ENCODE measurements at places on chromosomes 2 and 18.

DNA sequence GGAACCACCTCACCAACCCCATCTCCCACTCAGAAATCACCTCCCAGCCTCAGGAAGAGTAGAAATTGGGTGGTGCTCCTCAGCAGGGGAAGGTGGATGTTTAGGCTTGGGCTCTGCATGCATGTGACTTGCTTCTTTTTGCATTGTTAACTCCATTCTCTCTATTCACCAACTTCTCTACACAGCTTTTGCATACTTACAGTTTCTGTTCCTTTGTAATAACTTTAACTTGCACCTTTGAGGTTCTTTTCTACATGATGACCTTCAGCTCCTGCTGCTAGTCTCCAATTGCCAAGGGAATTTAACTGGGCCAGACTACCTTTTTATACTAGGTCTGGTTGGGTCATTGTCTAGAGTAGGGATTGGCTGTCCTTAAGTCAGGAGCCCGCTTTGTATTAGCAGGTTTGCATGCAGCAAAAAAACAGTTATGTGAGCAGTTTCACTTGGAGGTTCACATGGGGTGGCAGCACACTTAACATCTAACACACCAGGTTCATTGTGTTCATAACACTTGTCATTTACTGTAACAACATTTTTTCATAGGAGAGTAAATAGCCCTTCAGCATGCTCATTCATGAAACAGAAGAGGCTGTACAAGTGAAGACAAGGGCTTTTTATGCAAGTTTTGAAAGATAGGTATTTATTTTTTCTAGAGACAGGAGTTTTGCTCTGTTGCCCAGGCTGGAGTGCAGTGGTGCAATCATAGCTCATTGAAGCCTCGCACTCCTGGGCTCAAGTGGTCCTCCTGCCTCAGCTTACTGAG, 12.0 kb downstream of the MRPL35 start:
- DNase-seq = no peak

GRCh38 chr2:121427187-121427689, 103.4 kb upstream of the RNU4ATAC start:
- no peak for DNase-seq

GRCh38 chr18:70420146-70420898, 131.5 kb downstream of the SOCS6 start:
- no peak for DNase-seq

- no peak for DNase-seq
These were observed 7.5 kb upstream of the HAAO start for GRCh38 chr2:42799881-42800280.

DNA sequence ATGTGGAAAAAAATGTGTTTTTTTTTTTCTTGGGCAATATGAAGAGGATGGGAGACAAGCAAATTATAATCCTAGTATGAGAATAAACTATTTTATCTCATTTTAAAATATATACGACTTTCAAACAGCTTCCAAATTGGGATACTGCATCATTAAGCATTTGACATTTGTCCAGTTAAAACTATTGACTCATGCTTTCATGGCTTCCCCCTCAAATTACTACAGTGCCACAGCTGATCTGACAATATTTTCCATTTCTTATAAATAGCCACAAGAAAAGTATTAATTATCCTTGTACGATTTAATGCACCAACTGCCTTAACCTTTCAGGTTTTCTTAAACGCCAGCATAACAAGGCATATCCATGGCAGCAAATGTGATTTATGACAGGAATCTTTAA, 1134.8 kb upstream of the ZEB2 start:
- DNase-seq = no peak

DNA sequence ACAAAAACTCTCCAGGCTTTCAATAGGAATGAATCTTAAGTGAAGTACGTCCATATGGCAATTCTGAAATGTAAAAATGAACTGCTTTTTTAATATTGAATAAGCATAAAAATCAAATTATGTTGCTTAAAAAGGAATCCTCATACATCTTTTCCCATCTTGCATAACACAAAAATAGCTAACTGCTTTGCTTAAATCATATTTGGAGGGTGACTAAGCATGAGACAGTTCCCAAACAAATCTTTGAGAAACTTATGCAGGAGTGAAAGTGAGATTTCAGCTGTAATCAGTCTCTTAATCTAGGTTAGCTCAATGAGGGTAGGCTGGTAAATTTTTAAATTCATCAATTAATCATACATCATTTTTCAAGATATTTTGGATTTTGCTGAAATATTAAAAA, 111.5 kb downstream of the MBD5 start:
- no peak for DNase-seq

DNA sequence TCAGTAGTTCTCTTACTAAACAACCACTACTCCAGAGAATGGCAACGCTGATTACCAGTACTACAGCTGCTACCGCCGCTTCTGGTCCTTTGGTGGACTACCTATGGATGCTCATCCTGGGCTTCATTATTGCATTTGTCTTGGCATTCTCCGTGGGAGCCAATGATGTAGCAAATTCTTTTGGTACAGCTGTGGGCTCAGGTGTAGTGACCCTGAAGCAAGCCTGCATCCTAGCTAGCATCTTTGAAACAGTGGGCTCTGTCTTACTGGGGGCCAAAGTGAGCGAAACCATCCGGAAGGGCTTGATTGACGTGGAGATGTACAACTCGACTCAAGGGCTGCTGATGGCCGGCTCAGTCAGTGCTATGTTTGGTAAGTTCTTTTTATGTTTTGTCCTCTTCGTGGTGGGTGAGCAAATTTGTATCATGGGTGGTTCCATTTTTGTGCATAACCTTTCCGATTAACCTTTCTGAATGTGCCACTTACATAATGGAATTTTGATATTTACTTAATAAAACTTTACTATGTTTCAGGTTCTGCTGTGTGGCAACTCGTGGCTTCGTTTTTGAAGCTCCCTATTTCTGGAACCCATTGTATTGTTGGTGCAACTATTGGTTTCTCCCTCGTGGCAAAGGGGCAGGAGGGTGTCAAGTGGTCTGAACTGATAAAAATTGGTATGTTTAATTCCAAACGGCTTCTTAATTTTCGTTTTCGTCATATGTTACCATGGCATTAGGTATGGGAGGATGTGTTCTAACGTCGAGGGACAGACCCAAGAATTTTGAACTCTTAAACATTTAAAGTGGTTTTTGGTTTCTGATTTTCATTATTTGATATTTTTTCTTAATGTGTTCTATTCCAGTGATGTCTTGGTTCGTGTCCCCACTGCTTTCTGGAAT, 1.3 kb downstream of the SLC20A1 start:
- DNase-seq = no peak

DNA sequence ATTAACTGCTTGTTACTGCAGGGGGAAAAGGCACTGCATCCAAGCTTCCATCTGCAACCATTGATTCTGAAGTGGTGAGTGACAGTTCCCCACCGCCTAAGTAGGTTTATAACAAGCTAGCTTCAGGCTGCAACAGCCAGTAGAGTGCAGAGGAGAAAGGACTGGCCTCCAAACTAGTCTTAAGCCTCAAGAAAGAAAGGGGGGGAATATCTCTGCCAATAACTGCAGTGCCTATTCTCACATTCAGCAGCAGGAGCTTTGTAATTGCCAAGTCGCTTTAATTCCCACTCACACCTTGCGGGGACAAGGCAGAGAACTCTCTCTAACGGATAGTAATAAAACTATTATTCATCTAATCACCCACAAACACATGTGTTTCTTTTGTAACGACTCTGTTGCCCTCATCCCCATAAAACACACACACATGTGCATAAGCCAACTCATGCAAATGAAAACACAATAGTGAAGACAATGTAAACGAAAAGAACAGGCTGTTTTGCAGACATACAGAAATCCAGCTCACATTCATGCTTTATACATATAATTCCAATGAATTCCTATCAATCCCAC, 1963.3 kb upstream of the PIK3C3 start:
- DNase-seq = peak; percentile 3

DNA sequence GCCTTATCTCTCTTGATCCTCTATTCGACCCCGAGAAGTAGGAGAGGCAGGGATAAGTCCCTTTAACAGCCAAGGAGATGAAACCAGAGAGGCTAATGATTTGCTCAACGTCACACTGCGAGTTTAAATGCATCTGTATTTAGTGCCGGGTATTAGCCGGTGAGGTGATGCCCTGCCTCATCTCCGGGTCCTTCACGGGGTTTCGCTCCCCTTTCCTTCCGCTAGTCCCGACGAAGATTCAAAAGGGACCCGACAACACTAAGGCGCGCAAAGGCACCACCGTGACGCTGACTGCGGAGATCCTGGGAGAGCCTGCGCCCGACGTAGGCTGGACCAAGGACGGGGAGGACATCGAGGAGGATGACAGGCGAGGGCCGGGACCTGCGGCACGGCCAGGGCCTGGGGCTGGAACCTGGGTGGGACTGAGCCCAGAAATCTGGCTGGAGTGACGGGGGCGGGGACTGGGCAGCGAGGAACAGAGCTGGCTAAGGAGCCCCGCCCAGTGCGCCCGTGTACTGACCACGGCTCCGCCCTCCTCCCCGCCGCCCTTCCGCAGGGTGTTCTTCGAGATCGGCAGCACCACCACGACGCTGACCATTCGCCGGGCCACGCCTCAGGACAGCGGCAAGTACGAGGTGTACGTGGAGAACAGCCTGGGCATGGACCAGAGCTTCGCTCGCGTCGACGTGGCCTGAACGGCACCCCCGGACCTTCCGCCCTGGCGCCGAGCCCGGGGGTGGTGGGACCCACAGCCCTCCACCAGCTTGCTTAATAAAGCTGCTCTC, 1.0 kb upstream of the GMPPA start:
- peak; percentile 64 for DNase-seq

DNA sequence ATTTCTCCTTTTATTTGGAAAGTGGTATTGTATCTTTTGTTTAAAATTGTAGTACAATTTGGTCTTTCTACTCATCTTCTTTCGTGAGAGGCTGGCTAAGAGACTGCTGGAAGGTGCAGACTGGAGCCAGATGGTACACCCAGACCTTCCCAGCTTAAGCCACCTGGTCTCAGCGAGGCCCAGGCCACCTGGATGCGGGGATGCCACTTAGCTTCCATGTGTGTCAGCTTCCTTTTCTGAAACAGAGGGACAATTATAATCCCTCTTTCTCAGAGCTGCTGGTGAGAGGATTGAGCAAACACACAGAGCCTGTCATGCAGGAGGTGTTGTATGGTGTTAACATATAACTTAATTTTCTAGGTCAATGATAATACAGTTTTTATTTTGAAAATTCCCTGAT, 17.4 kb downstream of the FARP2 start:
- no peak for DNase-seq
